ENCODE measurements at places on chromosomes 5 and 9.

- no peak for DNase-seq
Measured at GRCh38 chr5:41199660-41200059, 13.7 kb downstream of the C6 start.

DNA sequence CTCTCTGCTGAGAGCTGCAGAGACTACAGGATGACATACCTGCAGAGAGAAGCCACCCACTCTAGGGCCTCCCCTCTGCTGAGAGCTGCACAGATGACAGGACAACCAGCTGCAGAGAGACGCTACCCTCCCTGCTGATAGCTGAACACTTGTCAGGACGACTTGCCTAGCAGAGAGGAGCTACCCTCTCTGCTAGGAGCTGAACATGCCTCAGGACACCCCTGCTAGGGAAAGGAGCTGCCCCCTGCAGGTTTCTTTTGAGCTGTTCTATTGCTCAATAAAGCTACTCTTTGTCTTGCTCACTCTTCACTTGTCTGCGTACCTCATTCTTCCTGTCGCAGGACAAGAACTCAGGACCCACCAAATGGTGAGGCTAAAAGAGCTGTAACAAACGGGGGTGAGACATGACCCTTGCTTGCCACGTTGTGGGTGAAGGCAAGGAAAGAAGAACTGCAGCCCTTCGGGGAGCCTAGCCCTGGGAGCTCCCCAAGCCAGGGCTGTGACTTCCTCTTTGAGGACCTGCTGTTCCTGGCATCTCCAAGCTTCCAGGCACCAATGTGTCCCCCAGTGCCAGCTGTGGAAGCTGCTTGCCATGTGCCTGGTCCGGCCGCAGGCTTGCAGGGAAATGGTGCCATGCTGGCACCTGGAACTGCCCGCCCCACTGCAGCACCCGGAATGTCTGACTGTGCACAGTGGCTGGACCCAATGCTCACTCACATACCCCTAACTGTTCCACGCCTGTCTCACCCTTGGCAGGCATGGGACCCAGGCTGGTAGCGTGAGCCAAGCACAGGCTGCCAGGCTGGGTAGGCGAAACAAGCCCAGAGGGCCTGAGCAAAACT, 5.1 kb upstream of the TESK1 start:
- no peak for DNase-seq

DNA sequence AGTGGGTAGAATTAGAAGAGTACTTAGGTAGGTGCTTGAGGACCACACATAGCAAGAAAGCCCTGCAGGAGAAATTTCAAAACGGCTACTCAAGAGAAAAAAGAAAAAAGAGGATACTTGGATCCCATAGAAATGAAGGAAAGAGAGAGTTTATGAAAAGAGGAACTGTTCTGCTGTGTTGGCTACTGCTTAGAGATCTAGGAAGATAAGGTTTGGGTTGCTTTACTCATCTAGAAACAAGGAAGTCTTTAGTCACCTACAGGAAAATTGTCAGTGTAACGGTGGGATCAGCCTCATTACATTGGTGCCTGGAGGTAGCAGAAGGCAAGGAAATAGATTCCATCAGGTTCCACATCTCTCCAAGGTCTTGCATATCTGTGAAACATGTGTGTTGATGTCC, 14.8 kb upstream of the C5orf46 start:
- DNase-seq: no peak

DNA sequence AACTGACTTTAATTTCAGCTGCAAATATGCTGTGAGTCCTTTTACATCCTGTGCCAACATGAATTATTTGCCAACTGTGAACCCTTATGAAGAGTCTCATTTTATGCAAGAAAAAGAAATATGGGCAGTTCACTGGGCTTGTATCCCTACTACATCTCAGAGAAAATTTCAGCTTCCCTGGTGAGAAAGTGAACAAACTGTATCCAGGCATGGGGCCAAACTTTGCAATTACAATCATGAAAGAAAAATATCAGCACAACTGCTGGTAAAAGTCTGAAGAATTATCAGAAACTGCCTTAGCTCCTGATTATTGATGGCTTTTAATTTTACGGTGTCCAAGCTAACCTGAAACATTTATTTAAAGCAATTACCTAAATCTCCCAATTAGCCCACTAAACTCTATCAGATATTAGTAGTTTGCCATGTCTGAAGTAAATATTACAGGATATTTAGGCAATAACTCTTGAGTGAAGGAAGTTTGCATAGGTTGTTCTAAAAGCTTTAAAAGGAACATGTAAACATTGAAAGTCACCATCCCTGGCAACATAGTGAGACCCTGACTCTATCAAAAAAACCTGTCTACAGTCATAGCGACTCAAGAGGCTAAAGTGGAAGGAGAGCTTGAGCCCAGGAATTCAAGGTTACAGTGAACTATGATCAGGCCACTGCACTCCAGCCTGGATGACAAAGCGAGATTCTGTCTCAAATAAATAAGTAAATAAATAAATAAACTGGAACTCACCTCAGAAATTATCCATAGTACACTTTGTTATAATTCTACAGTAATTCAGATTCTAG, 83.9 kb upstream of the HCN1 start:
- DNase-seq: no peak

- no peak for DNase-seq
Measured at GRCh38 chr5:69242215-69242927, 7.7 kb downstream of the CDK7 start.

DNA sequence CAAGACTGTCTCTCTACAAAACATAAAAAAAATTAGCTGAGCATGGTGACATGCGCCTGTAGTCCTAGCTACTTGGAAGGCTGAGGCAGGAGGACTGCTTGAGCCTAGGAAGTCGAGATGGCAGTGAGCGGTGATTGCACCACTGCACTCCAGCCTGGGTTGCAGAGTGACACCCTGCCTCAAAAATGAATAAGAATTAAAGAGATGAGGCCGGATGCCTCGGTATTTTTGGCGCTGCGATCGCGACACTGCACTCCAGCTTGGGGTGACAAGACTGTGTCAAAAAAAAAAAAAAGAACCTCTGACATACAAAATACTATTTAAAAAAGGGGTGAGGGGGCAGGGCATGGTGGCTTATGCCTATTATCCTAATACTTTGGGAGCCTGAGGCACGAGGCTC, 7.3 kb downstream of the GPBP1 start:
- DNase-seq: no peak

DNA sequence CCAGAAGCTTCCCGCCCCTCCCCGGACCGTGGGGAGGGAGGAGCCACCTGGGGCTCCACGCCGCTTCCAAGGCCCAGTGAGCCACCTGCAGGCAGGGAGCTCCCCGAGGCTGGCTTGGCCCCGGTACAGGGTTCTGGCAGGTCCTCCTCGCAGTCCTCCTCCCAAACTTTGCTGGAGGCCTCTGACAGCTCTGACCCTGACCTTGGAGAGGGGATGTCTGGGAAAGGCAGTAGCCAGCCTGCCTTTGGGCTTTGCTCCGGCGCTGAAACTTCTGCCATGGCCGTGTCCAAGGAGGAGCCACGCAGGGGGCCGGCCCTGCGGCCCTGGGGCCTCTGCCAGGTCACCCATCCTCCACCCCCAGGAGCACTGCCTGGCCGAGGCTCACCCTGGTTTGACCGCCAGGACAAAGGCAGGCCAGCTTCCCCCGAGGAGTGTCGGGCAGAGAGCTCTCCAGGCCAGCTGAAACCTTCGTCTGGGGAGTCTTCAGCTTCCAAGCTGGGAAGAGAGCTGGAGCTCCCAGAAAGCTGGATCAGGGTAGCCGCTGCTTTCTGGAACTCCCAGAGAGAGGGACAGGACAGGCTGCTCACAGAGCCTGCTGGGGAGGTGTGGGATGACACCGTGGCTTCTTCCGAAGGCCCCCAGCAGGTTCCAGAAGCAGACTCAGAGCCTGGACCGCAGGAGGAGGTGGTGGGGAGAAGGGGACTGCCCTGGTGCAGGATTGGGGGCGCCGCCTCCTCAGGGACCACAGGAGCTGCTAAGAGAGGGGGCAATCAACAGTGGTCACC, 9.0 kb upstream of the QSOX2 start:
- DNase-seq: no peak

DNA sequence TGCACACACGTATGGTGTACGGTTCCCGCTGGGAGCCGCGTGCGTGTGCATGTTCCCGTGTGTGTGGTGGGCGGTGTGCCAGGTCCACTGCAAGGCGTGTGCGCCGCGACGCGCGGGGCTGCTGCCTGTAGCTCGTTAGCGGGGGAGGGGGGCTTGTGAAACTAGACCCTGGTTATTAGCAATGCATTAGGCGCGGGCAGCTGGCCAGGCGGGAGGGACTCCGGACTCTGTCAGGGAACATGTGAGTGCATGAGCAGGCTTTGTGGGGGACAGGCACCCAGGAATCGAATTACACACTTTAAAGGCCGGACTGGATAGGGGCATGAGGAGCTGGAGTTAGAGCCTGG, 32.2 kb upstream of the ENHO start:
- DNase-seq: no peak

GRCh38 chr5:55991768-55992486, 2.8 kb downstream of the IL6ST start:
- DNase-seq: no peak

DNA sequence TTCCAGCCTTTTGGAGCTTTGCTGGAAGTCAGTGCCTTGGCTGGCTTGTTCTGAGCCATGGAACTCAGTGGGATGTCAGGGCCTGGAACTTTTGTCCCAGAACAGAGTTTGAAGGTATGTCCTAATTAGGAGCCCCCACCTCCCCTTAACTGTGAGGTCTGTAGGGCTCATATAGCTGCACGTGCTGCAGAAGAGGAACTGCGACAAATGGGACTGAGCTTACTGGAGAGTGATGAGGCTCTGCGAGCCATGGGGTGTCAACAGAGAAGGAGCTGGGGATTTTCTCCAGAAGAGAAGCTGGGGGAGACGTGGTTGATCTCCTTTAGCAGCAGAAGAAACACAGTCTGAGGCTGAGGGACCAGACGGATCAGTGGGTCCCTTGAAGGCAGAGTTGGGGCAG, 10.9 kb downstream of the TMEM8B start:
- DNase-seq: no peak

DNA sequence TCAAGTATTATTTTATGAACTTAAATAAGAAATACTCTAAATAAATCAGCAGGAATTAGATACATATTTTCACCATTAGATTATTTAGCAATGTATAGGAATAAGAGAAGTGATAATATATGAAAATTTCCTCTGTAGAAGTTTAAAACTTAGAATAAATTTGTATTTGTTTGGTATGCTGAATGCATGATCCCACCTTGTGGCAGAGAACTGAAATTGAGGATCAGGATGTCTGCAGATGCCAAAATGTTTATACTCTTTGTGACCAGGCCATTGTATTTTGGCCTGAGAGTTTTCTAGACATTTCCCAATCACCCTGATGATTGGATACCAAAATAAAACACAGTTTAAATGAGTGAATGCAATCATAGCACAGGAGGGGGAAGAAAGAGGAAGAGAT, 6.3 kb downstream of the TYRP1 start:
- no peak for DNase-seq

DNA sequence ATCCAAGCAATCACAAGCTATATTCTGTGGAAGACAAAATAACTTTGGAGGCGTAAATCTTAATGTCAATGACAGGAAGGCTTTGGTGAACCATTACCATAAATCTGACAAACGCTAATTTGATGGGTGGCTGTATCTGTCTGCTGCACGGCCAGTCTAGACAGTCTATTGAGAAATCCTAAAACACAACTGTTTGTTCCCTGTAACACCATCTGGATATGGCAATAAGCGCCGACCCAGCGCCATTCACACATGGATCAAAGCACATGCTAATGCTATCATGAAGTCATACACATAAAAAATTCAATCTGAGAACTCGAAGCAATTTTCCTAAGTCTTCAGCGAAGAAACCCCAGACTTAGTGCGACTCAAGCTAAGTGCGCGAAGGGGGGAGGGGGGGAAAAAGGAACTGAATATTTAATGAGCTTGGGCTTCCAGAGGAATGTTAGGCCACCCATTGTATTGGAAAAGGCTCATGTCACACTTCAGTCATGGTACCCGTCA, 95.1 kb downstream of the ARL15 start:
- DNase-seq: no peak

DNA sequence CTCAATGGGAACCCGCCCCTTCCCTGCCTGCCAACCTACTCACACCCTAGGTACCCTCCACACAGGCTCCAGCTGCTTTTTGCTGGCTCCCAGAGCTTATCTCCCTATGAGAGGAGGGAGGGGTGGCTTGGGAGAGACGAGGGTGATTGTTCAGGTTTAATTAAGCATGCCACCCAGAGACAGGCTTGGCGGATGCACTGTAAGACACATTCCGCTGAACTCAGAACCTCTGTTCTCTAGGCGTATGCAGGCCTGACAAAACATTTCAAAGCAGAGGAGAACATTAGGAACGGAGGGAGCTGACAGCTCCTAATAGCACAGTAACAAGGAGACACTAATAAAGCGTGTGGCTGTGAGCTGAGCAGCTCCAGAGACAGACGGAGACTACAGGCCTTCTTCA, 80.1 kb downstream of the TRIM32 start:
- DNase-seq: no peak

DNA sequence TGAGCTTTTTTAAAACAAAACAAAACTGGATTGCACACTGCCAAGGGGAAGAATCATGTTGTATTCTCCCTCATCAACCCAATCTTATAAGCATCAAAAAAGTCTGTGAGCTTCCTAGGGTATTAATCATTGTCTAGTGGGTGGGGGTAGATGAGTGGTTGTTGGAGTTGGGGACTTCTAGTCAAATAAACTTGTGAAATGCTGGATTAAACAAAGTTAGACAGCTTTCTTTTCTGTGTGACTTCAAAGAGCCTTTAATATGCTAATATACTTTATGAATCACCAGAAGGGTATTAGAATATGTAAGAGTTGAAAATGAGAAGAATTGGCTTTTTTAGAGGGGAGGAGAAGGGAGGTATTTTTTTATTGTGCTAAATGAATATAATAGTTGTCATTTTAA, 87.7 kb downstream of the GALNT10 start:
- no peak for DNase-seq

- no peak for DNase-seq
Measured at GRCh38 chr5:98714710-98715288, 58.7 kb upstream of the RGMB start.

- DNase-seq: no peak
Measured at GRCh38 chr5:64930672-64931318, 162.1 kb downstream of the CWC27 start.

DNA sequence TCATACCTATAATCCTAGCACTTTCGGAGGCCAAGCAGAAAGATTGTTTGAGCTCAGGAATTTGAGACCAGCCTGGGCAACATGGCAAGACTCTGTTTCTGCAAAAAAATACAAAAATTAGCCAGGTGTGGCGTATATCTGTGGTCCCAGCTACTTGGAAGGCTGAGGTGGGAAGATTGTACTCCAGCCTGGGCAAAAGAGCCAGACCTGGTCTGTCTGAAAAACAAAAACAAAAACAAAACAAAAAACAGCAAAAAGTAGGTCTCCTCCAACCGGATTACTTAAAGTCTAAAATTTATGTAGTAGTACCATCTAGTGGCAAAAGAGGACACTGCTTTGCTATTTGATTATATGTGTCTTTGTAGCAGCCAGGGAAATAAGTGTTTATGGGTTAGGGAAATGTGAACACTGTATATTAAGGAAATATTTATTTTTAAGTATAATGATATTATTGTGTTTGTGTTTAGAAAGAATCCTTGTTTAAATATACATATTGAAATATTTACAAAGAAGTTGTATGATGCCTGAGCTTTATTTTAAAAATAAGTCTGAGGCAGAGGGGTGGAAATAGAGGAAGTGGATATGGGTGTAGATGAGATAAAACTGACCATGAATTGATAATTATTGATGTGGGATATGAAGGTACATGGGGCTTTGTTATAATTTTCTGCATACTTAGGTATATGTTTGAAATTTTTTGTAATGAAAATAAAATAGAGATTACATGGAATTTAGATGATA, 20.0 kb downstream of the APC start:
- DNase-seq: no peak

Measured in activated CD4-positive, alpha-beta T cell treated with anti-CD3 and anti-CD28 coated beads, Interleukin-2, amount 50 U/mL, for 24 hours (primary cell).